Stimulated activated CD8-positive, alpha-beta memory T cell treated with anti-CD3 and anti-CD28 coated beads, Interleukin-4, amount 100 ng/mL, for 24 hours (primary cell): ENCODE measurements at places on chromosomes 12 and 14.

DNA sequence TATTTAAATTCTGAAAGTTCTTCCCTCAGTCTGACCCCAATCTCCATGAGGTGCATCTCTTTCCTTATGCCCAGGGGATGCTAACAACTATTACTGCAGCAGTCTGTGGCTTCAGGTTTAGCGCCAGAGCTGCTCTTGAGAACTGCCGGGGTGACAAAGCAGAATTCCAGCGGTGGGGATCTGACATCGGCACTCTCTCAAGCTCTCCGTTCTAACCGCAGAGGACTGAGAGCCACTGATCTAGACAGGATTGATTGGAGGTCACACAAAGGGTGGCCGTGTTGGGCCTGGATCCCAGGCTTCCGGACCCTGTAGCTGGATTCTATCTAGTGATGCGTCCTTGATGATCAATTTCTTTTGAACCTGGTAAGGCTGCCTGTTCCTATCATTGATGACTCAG is 155.6 kb upstream of the TMEM132C start:
- no peak for DNase-seq

DNA sequence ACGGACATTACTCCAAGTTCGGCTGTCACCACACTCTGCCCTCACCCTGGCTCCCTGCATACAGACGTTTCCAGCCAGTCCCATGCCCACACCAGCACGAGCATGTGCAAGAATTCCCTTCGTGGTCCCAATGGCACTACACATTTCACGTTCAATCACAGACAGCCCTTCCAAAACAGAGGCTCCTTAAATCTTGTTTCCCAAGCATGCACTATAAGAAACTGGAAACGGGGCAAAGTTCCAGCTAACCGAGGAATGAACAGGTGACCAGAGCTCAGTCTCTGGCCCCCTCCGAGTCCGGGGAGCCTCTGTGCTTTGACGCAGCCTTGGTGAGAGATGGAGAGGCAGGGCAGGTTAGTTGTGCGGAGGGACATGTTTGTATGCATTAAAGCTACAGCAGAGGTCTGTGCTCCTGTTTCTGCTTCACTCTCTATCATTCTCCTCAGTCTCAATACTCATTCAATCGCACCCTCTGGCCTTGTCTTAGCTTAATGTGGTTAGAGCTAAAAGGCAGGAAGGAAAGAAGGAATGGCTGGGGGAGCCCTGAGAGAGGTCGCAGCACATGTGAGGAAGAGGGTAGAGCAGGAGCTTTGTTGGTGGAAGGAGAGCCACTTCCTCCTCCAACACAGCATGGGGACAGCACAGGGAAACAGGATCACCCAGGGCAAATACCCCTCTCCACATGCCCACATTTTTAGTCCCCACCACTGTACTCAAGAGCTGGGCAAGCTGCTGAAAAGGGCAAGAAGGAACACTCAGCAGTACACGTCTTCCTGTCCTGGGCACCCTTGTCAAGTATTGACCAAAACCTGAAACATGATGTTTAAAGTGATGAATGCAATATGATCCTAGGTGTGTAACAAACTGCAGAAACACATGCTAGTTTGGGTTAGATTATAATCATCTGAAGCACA is 12.2 kb upstream of the SELPLG start:
- DNase-seq, result no peak

- DNase-seq, result no peak
Observed at GRCh38 chr12:106758349-106759110, 16.0 kb upstream of the RIC8B start.

DNA sequence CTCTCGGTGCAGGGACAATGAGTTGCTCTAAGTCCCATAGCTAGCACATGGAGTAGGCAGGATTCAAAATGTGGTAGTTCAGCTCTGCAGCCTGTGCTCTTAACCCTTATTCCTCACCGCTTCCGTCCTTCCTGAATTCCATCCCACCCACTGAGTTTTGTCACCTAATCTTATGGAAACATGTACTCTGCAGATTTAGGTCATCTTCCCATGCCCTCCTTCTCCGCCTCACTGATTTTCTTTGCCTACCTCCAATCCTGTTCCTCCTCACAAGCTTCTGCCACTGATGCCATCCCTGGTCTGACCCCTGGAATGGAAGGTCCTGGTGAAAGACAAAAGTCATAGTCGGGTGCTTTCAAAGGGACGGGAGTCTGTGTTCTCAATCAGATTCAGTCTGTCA is 46.5 kb upstream of the ABCC9 start:
- DNase-seq, result no peak

GRCh38 chr12:50123203-50123602 is 11.2 kb downstream of the COX14 start:
- no peak for DNase-seq

GRCh38 chr12:80862531-80862930 is 75.2 kb downstream of the LIN7A start:
- DNase-seq, result no peak

DNA sequence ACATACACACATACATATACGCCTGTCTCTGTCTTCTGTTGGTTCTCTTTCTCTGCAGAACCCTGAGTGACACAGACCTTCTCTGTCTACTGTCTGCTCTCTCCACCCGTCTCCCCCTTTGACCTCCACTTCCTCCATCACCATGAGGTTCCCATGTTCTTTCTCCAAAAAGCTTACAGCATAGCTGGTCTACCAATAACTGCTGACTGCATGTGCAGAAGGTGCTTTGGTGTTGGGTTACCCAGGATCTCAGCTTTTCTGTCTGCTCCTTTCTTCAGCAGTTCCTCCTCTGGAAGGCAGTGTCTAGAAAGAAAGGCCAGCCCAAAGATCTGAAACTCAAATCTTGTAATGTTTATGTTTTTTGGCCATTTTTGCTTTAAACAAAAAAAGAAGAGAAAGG is 125.6 kb downstream of the SMOC1 start:
- DNase-seq, result no peak

GRCh38 chr12:48388938-48389337 is 38.2 kb upstream of the ZNF641 start:
- DNase-seq, result no peak

DNA sequence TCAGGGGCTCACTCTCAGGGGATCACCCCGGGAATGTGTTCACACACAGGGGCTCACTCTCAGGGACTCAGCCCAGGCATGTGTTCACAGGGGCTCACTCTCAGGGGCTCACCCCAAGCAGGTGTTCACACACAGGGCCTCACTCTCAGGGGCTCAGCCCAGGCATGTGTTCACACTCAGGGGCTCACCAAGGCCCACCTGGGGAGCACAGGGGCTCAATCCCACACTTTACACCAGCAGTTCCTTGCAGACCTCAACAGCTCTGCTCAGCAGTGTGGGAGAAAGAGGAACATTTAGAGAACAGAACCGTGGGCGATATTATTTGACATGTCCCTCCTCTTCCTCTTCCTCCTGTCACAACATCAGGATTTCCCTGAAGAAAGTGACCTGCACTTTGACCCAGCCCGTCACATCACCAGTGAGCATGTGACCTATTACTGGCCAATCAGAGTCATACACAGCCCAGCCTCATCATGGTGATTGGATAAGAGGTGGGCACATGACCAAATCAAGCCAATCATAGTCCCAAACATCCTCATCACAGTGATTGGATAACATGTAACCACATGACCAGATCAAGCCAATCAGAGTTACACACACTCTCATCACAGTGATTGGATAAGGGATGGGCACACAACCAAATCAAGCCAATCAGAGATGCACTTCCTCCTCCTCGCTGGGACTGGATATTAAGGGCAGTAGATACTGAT is 359.4 kb upstream of the SFSWAP start:
- no peak for DNase-seq

- peak; percentile 7 for DNase-seq
Observed at GRCh38 chr14:100025111-100025510, 40.1 kb upstream of the EVL start.

DNA sequence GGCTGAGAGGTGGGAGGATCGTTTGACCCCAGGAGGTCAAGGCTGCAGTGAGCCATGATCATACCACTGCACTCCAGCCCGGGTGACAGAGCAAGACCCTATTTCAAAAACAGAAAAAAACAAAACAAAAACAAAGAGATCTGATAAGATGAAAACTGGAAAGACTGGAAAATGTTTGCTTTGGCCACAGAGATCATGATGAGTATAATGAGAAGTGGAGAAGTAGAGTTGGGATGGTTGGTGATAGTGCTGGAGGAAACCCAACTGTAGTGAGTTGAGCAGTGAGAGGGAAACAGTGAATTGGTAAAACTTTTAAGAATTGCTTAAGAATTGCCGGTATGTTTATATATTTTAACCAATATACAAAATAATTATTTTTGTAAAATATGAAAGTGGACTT is 39.2 kb downstream of the MON2 start:
- DNase-seq, result no peak

DNA sequence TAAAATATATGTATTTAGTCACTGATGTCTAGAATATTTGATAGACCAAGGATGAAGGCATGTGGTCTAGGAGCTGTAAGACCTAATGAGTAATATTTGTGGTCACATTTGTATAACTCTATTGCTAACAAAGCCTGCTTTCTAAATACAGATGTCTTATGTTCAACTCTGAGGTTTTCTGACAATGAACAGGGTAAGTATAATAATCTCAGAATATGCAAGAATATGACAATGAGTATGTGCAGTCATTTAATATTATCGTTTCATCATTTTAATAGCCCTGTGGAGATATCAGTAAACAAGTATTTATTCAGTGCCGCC is 389.6 kb downstream of the LRIG3 start:
- DNase-seq, result no peak

DNA sequence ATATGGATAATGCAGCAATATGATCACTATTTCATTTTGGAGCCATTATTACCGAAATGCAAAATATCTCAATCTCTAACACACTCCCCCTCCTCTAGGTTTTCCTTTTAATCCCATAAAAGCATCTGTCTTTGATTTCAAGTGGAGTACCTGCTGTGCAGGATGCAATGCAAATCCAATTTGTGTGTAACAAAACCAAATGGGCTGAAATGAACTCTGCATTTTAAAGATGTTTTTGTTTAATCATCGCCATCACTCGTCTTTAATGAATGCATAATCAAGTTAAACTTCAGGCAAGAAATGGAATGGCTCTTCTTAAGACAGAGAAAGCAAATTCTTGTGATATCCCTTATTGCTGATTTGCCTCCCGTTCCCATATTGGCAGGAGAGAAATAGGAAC is 114.3 kb downstream of the SLC15A5 start:
- DNase-seq, result no peak

GRCh38 chr12:118166946-118167345 is 31.0 kb downstream of the PEBP1 start:
- DNase-seq, result no peak

- DNase-seq, result no peak
Observed at GRCh38 chr12:121255433-121255832, 41.1 kb downstream of the CAMKK2 start.

DNA sequence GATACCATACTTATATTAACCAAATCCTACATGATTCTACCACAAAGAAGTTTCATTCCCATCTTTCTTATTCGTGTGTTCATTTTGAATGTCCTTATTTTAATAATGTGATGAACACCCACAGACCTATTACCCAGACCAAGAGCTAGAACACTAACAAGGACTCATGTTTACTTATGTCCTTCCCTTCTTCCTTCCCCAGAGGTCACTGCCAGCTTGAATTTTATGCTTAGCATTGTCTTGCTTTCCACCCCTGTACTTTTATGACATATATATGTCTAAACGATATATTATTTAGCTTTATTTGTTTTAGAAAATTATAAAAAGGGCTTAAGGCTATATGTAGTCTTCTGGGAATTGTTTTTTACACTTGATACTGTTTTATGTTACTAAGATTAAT is 238.6 kb downstream of the LRIG3 start:
- no peak for DNase-seq

GRCh38 chr12:113519464-113520307 is 48.0 kb upstream of the LHX5 start:
- no peak for DNase-seq

GRCh38 chr12:120887253-120888043 is 16.7 kb downstream of the SPPL3 start:
- no peak for DNase-seq

DNA sequence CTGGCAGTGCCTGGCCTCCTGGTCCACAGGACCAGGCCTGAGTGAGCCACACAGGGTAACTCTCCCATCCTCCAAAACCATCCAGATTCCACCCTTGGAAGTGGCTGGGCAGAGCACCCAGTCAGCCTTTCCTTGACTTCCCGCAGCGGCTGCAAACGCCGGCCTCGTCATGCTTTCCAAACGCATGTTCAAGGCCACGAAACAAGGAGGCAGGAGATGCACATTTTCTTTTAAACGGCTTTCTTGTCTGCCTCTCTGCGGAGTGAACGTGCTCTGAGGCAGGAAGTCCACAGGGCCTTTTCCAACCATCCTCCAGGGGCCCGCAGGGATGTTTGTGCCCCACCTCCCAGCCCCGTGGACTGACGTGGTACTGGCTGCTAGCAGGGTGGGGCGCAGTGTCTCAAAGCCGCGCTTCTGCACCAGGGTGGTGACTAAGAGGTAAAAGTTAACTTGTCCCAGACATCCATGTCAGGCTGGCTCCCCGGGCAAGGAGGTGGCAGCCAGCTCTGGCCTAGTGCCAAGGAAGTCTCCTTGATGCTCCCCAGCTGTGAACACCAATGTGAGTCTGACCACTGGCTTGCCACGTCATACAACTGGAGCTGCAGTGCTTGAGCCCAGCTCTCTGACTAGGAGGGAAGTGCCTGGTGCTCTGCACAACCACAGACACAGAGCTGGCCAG is 45.0 kb downstream of the KCNA5 start:
- no peak for DNase-seq

- DNase-seq, result no peak
Observed at GRCh38 chr14:86533834-86534233, 1003.9 kb downstream of the FLRT2 start.

DNA sequence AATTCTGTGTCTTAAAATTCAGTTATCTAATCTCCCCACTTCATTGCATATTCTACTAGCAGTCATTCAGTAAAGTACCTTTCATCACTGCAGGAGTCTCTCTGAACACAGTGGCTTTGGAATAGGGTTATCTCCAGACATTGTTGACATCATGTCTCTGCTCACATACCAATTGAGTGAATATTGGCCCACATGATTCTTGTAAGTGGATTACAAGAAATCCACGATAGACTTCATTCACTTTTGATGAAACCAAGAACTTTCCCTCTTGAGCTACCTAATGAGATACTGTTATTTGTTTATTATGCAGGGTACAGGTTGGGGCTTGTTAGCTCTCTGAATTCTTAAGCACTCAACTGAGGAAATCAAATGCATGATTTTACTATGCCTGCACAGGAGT is 284.9 kb downstream of the RAD51B start:
- DNase-seq, result no peak

GRCh38 chr14:61644834-61645233 is 50.5 kb upstream of the HIF1A start:
- DNase-seq, result no peak

- DNase-seq, result no peak
Observed at GRCh38 chr12:114760151-114760877, 76.3 kb upstream of the TBX3 start.

DNA sequence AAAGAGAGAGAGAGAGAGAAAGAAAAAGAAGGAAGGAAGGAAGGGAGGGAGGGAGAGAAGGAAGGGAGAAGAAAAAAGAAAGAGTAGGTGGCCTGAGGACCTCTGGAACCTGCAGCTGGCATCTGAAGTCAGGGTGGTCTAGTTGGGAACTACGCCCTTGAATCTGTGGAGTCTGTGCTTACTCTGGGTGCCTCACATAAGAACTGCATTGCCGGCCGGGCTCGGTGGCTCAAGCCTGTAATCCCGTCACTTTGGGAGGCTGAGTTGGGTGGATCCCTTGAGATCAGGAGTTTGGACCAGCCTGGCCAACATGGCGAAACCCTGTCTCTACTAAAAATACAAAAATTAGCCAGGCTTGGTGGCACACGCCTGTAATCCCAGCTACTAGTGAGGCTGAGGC is 10.0 kb upstream of the NRDE2 start:
- DNase-seq, result no peak
